Inflammatory macrophage (primary cell): ENCODE measurements at places on chromosomes 4 and X.
A peak's percentile ranks its signal among the peaks of the same experiment; 100 is the strongest.

- DNase-seq: no peak
Measured at GRCh38 chr4:113610537-113610936, 151.0 kb downstream of the CAMK2D start.

DNA sequence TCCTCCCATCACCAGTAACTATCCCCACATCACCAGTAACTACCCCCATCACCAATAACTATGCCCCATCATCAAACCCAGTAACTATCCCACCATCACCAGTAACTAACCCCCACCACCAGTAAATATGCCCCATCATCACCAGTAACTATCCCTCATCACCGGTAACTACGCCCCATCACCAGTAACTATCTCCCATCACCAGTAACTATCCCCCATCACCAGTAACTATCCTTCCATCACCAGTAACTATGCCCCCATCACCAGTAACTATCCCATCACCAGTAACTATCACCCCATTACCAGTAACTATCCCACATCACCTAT lies 2.9 kb downstream of the ASMTL start:
- no peak for DNase-seq

DNA sequence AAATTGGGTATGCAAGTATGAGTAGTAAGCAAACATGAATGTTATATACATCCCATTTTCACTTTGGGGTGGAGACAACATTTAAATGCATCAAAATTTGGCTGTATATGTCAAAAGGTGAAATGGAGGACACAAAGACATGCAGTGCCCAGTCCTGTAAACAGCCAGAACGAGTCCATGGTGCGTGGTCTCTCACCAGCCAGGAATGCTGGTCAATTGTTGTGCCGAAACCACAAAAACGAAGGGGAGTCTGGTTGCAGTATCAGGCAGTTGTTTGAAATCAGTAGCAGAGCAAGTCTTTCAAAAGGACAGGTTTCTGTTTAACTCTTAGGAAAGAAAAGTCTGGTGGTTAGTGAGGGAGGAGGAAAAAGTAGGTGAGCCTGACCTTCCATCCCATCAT lies 22.3 kb upstream of the RNF150 start:
- no peak for DNase-seq

DNA sequence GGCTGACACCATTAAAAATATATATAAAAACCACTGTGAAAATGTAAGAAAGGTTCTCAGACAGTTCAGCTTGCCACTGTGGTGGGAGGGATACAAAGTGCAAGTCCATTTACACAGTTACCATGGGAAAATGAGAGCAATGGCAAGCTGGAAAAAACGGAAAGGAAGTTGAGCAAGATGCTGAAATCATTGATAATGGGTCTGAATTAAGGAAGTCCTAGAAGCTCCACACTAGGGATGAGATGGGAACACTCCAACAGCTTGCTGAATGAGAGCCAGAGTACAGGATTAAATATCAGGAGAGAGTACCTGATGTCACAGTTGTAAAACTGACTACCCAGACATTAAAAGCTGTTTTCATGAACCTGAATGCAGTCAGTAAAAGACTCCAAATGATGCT lies 218.6 kb downstream of the PRDM5 start:
- peak; percentile 12 for DNase-seq

GRCh38 chr4:796206-796605 lies 29.7 kb downstream of the CPLX1 start:
- DNase-seq: no peak

DNA sequence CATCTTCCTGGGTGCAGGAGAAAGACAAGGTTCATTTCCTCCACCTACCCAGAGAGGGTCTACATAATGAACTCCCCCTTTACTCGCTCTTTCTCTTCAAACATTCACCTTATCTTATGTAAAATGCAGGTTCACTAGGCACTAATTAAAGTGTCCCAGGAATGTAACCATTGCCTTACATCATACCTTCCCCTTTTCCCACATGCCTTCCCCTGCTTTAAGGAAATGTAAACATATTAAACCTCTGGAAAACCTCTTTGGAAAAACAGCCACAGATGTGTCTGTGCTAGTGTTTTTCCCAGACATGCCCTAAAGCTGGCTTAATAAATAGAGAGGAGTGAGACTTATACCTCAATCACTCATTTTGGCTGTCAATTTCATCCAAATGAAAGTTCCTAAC lies 15.8 kb downstream of the TBC1D9 start:
- DNase-seq: no peak

GRCh38 chr4:152629908-152630307 lies 49.9 kb downstream of the TMEM154 start:
- no peak for DNase-seq

DNA sequence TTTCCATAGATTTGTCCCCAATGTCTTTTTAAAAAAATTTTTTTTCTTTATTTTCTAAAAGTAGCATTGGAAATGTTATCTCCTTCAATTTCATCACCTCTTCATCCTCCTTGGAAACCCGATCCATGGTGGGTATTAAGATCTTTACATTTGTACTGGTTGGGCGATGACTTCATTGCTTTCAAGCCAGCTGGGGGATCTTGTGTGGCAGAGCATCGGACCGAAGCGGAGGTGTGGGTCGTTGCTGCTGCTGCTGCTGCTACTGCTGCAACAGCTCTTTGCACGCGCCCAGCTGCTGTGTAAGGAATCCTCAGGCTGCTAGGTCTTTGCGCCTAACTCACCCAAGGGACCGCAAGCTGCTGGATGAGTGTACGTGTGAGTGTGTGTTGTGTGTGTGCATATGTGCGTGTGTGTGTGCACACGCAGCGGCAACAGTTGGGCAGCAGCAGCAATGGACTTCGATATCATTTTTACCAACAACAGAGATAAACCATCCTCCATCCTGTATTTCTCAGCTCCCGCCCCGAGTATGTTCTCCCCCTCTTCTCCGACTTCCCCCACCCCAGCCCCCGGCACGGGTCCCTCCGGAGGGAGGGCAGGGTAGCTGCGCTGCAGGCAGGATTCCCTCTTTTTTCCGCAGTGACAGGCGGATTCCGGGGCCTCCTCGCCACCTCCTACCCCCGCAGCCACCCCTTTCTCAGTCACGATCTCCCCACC lies 768 bp upstream of the CDKL5 start:
- no peak for DNase-seq

- peak; percentile 49 for DNase-seq
Measured at GRCh38 chr4:37802068-37802666, 24.3 kb upstream of the PGM2 start.

DNA sequence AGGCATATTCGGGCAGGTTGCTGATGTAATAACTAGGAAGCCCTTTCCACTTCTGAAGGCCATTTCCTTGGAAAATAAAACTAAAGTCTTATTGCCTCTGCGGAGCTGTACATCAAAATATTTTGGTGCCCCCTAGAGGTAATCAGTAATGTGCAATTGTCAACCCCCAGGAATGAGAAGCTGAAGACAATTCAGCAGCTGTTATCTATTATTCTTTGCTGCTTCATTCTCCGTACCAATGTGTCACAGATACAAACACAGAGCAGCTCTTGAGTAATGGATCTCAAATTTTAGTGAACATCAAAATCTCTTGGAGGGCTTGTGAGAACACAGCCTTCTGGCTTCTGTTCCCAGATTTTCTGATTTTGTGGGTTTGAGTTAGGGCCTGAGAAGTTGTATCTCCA lies 3.5 kb upstream of the SLIT2 start:
- peak; percentile 18 for DNase-seq

DNA sequence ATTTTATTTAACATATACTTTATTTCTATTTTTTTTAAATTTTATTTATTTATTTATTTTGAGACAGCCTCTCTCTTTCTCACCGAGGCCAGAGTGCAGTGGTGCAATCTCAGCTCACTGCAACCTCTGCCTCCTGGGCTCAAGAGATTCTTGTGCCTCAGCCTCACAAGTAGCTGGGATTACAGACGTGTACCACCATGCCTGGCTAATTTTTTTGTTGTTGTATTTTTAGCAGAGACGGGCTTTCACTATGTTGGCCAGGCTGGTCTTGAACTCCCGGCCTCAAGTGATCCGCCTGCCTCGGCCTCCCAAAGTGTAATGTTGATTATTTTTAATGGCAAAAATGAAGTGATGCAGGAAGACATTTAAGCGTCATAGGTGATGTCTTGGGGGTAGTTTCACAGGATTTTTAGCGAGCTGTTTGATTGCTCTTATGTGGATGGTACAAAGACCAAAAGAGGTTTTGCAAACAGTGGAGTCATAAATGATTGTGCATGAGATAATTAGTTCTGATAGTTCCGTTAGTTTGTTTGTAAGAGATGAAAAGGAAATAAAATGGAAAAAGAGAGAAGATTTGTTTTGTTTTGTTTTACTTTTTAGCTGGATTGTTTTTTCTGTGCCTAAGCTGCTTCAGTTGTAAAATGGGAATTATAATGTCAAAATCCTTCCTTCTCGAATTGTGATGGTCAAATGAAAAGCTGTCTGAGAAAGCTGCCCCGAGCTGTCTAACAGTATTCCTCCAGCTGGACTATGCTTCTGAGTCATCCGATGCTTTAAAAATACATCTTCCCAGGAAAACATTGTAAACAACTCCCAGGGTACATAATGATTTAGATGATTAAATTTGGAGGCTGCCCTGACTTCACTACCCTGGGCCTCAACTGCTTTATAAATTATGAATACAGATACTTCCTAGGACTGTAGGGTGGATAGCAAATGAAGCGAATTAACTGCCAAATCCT lies 14.7 kb downstream of the RHOH start:
- DNase-seq: no peak

GRCh38 chrX:48971249-48972219 lies at the start of gene KCND1:
KCND1 (minus strand) TSS chrX:48971844; CDS start chrX:48970271, 1,573 bp downstream.
- no peak for DNase-seq

- DNase-seq: no peak
Measured at GRCh38 chr4:169345316-169345721, 74.6 kb upstream of the SH3RF1 start.

DNA sequence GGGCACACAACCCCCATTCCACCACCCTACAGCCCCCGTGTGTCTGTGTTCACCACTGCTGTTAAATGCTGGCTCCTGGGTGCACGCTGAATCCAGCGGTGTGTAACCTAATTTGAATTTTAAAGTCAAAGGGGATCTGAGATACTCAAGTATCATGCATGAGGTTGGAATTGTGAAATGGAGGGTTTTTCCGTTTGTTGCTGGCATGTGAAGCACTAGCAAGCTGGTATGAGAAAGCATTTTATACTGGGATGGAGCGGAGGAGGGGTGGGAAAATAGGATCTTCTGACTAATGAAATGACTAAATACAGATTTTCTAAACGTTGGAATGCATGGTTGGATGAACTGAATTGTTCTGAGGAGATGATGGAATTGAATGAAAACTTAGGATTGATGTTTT lies 36.9 kb upstream of the FAT1 start:
- no peak for DNase-seq

GRCh38 chr4:2763511-2763967 lies 7.4 kb upstream of the TNIP2 start:
- DNase-seq: no peak

DNA sequence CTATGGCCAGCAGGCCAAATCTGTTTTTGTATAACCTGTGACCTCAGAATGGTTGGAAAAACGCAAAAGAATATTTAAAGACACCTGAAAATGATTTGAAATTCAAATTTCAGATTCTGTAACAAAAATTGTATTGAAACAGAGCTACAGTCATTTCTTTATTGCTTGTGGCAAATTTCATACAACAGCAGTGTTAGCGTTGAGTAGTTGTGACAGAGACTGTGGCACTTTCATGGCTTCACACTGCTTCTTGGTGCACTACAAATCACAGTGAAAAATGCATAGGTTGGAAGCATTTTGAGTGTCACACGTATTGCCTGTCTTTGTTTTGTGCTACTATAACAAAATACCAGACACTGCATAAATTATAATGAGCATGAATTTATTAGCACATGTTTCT lies 12.2 kb upstream of the PARM1 start:
- DNase-seq: no peak

- no peak for DNase-seq
Measured at GRCh38 chr4:158313566-158313965, 103.3 kb downstream of the TMEM144 start.

DNA sequence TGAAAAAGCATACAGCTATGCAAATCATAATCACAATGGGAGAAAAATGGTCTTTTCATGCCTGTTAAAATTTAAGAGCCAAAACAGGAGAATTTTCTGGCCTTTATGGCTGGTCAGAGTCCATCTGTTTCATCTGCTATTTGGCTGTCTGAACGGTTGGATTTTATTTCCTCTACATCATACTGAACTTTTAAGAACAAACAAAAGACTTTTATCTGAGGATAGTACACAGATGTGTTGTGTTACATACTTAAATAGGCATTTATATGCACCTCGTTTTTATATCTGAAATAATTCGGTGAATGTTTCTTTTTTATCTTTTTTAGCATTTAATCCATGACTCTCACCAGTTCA lies 18.0 kb upstream of the WWC2 start:
- no peak for DNase-seq

DNA sequence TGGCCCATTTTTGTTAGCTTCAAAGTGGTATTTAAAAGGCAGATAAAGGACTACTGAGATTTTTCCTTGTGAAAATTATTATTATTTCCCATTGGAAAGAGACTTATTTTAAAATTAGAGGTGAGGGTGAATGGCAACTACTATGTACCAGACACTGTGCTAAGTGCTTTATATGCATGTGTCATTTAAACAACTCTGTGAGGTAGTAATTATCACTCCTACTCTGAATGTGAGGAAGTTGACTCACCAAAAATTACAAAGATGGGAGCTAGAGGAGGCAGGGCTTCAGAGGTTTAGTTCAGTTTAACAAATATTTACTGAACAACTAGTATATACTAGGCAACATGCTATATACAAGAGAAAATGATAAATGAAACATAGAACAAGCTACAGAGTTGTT lies 78.2 kb downstream of the MSL3 start:
- DNase-seq: no peak

- DNase-seq: no peak
Measured at GRCh38 chr4:80419946-80420345, 84.4 kb downstream of the CFAP299 start.

- no peak for DNase-seq
Measured at GRCh38 chrX:68249401-68249831, 183.9 kb downstream of the OPHN1 start.

GRCh38 chr4:39339968-39340367 lies 26.2 kb downstream of the RFC1 start:
- DNase-seq: no peak

- no peak for DNase-seq
Measured at GRCh38 chr4:19880206-19880605, 371.5 kb upstream of the SLIT2 start.

DNA sequence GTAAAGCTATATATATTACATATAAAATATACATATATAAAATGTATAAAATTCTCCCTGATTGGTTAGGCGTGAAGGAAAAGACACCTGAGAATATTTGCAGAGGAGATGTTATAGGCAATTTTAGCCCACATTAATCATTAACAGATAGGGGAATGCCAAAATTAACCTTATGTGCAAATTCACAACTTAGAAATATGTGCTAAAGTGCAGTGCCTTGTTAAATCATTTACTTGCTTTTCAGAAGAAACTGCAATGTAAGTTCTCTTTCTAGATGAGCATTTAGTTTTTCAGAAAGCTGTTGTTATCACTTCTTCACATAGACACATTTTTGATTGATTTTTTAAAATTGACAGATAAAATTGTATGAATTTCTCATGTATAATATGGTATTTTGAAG lies 5.6 kb downstream of the TASL start:
- DNase-seq: no peak

- DNase-seq: no peak
Measured at GRCh38 chr4:16846540-16847117, 51.8 kb downstream of the LDB2 start.
